ENCODE measurements at places on chromosomes 1 and 21.

DNA sequence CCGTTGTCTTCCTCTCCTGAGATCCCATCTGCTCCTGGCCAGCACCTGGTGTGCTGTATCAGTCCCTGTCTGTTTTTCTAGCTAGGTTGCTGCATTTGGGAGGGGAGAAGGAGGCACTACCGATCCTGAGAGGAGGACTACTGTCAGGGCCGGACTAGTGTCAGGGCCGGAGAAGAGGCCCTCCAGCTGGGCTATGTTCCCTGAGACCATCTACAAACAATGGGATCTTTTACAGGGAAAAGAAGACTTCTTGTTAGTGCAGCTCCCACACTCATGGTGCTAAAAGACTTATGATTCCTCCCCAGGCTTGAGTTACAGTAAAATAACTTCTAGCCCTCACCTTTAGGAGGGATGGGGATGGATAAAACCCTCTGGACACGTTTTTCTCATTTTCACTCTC is 141.0 kb upstream of the TNR start:
- no peak for DNase-seq

DNA sequence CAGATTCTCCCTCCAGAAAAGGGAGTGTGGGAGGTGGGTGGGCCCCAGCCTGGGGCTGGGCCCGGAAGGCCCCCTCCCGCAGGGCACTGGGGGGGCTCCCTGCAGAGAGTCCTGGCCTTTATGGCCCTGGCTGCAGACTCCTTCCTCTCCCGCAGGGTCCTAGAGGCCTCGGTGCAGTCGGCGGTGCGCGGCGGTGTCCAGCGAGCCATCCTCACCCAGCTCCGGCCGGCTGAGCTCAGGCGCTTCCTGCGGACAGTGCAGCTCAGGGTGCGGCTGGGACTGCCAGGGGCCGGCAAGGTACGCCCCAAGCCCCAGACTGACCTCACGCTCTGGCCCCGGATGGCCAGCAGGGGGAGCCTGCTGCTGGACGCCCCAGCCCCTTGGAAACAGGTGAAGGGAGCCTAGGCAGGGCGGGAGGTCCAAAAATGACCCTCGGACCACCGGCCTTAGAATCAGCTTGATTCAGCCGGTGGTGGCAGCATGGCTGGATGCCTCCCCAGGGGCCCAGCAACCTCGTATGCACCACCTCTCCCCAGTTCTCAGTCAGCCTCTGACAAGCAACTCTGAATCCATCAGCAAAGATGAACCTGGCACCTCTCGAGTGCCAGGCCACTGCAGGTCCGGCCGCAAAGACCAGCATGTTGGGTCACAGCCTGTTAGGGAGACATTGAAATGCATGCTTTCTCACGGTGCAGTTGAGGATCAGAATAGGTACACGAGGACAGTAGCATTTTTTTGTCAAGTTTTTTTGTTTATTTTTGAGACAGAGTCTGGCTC is 20.6 kb downstream of the MTHFR start:
- DNase-seq, result no peak

GRCh38 chr1:179817056-179817455 is 60.5 kb downstream of the TOR1AIP2 start:
- no peak for DNase-seq

DNA sequence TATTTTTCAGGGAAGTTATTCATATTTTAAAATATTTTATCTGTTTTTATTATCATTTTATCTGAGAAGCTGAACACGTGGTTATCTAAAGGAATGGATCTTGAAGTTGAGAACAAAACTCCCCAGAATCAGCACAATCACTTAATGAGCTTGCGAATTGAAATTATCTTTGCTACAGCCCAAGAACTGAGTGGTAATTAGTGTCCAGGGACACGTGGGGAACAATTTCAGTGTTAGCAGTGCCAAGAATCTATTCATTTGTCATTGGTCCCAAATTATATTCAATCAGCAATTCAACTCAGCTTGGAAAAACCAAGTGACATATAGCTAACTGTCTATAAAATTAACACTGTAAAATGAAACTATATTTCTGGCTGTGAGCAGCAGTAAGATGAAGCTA is 197.6 kb upstream of the UBE2U start:
- no peak for DNase-seq

DNA sequence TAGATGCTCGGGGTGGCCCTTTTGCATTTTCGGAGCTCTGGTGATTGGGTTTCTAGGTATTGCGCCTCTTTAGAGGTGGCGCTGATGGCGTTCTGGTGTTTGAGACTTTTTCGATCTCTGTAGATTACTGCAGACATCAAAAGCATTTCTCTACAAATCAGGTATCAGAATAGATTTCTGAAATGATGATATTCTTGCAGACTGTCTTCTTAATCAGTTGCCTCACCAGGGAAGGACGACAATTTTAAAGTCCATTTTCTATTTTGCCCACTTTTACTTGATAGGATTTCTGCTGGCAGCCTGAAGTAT is 65.2 kb upstream of the VAMP3 start:
- DNase-seq, result no peak
